ENCODE measurements at places on chromosomes 2 and 18. TPM values are rescaled to one million over a fixed set of nuclear protein-coding genes. Genes with fewer than 3 reads are reported as not detected.

SEPTIN10 gene
- total RNA-seq, result 69.1 TPM

SERPINB13 gene
- total RNA-seq, result 0.27 TPM

LHCGR gene
- total RNA-seq, result not detected

UPP2 gene
- not detected for total RNA-seq

RELCH gene
- 33.6 TPM for total RNA-seq

ARHGAP28 gene
- 161 TPM for total RNA-seq

CROCC2 gene
- 0.32 TPM for total RNA-seq

GRCh38 chr2:158546412-158547144, 89.8 kb downstream of the PKP4 start:
- DNase-seq, result no peak
- H3K27me3 ChIP-seq, result no peaks in the 10 kb centered on the region
- H3K36me3 ChIP-seq, result peaks cover 8% of the 10 kb centered on the region
- no peak overlapping the region for H3K4me3 ChIP-seq

- H3K4me1 ChIP-seq, result no peaks in the 10 kb centered on the region
- H3K27ac ChIP-seq, result no peak overlapping the region
- peaks cover 10% of the 10 kb centered on the region for H3K36me3 ChIP-seq
Observed at GRCh38 chr2:173271135-173271534, 83.5 kb upstream of the CDCA7 start.

DNA sequence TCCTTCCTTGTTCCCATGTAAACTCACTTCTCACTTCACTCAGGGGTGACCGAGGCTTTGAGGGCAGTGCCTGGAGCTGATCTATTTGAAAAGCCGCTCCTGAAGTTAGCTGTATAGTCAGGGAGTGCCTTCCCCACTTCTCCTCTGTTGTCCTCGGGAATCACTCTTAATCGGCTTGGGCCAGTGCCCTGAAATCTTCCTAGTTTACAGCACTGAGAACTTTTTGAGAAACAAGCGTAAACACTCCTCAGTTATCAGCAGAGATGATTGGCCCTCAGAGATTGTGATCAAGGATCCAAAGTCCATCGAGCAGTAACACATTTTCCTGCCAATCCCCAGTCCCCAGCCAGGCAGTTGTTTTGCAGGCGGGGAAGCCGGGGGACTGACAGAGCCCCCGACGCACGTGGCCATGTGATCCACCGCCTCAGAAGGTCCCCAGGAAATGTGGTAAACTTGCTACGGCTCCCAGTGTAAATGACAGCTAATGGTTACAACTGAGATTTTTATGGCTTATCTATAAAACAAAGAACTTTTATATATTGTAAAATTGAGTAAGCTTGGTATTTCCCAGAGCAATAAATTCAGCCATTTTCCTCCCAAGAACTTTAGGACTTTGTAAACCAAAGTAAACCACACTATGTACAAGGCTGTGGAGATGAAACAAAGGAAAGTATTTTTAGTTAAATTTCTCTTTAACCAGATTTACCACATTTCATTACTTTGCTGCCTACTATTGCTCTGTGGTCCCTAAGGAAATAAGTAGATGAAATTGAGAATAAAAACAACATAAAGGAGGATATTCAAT, 53.5 kb downstream of the C18orf63 start:
- DNase-seq, result no peak
- H3K4me1 ChIP-seq, result peaks cover 6% of the 10 kb centered on the region
- H3K27me3 ChIP-seq, result peaks cover 15% of the 10 kb centered on the region
- H3K4me3 ChIP-seq, result no peak overlapping the region
- no peaks in the 10 kb centered on the region for H3K36me3 ChIP-seq

- no peaks in the 10 kb centered on the region for H3K36me3 ChIP-seq
- no peak for DNase-seq
- H3K4me1 ChIP-seq, result peaks cover 34% of the 10 kb centered on the region
- peak overlapping the region; percentile 90 for H3K27ac ChIP-seq
Observed at GRCh38 chr2:20222014-20222768, 2.7 kb downstream of the SDC1 start.

DNA sequence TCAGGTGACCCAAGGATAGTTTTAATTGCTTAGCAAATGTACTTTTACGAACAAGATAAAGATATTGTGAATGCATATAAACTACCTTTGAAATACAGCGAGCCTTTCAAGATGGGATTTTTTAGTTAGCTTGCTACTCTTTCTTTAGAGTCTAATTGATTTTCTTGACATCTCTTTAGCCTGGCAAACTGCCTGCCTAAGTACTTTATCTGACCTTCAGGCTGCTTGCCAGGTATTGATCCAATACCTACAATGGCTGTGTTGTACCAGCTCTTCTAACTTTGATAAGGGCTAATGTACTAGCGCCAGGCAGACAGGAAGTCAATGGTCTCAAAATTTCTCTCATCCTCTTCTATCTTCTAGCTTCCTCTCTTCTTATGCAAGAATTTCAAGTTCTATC, 414.4 kb upstream of the ACVR2A start:
- H3K4me1 ChIP-seq, result no peaks in the 10 kb centered on the region
- H3K36me3 ChIP-seq, result no peaks in the 10 kb centered on the region
- H3K27ac ChIP-seq, result no peak overlapping the region
- H3K27me3 ChIP-seq, result no peaks in the 10 kb centered on the region

- no peak overlapping the region for H3K4me3 ChIP-seq
- H3K4me1 ChIP-seq, result no peaks in the 10 kb centered on the region
- no peak for DNase-seq
- no peak overlapping the region for H3K27ac ChIP-seq
Observed at GRCh38 chr18:56658261-56658660, 7.1 kb downstream of the WDR7 start.

DNA sequence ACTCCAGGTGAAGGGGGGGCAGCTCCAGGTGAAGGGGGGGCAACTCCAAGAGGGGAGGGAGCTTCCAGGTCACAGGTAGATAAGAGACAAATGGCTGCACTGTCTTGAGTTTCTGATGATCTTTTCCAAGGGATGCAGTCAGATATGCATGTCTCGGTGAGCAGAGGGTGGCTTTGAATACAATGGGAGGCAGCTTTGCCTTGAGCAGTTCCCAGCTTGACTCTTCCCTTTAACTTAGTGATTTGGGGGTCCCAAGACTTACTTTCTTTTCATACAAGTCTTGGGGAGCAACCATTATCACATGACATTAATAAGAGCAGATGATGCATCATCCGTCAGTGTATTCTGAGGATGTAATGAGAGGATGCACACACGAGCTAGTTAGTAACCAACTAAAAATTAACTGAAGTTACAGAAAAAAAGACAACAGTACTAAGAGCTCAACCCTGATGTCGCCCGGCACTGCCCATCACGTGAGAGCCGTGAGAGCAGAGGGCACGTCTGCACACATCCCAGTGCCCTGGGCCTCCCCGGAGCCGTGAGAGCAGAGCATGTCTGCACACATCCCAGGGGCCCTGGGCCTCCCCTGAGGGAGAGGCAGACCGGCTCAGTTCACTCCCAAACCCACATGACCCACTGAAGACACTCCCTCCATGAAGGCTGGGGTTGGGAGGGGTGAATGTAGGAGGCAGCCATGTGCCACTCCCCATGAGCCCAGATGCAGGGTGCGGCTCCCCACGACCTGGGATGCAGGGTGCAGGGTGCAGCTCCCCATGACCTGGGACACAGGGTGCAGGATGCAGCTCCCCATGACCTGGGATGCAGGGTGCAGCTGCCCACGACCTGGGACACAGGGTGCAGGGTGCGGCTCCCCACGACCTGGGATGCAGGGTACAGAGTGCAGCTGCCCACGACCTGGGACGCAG, 39.4 kb downstream of the PXDN start:
- no peaks in the 10 kb centered on the region for H3K27me3 ChIP-seq
- peak overlapping the region; percentile 12 for H3K4me3 ChIP-seq
- H3K27ac ChIP-seq, result peak overlapping the region; percentile 50
- peaks cover 38% of the 10 kb centered on the region for H3K4me1 ChIP-seq

- H3K27me3 ChIP-seq, result peaks cover 19% of the 10 kb centered on the region
- H3K36me3 ChIP-seq, result no peaks in the 10 kb centered on the region
- no peak overlapping the region for H3K27ac ChIP-seq
- H3K4me3 ChIP-seq, result no peak overlapping the region
- H3K4me1 ChIP-seq, result no peaks in the 10 kb centered on the region
Observed at GRCh38 chr2:233342301-233342700, 12.0 kb upstream of the DGKD start.

DNA sequence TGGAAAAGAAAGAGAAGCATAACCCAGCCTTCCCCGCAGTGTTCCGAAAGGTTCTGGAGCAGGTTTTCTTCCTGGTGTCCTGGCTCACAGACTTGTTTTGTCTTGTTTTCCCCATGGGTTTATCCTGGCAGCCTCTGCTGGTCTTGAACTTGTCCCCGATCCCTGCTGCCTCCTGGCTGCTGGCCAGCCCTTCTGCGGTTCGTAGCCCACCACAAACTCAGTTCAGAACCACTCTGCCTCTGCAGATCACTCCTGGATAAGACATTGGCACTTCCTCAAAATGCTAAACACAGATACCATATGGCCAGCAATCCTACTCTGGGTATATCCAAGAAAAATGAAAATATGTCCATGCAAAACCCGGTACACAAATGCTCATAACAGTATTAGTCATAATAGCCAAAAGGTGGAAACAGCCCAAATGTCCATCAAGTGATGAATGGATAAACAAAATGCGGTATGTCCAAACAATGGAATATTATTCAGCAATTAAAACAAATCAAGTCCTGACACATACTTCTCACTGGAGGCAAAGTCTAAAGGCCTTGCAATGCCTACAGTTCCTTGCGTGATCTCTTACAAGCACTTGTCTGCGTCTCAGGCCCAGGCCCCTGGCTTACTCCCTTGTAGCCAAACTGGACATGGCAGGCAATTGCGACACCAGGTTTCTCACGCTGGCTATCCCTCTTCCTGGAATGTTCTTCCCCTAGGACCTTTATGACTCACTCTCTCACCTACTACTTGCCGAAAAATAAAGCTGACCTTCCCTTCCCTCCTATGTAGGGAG, 28.0 kb upstream of the ARHGEF4 start:
- H3K4me3 ChIP-seq, result no peak overlapping the region
- no peaks in the 10 kb centered on the region for H3K4me1 ChIP-seq
- H3K27ac ChIP-seq, result no peak overlapping the region
- no peaks in the 10 kb centered on the region for H3K36me3 ChIP-seq
- DNase-seq, result no peak

DNA sequence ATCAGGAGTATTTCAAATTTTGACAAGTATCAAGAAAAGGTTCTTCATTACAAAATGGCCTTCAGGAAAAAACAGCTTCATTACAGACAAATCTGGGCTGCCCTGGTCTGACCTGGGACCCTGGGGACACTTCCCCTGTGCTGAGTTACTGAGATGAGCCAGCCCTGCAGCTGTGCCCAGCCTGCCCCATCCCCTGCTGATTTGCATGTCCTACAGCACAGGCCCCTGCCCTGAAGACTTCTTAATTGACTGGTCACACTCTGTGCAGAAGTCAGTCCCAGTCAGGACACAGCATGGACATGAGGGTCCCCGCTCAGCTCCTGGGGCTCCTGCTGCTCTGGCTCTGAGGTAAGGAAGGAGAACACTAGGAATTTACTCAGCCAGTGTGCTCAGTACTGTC, 235.1 kb downstream of the ANKRD36B start:
- H3K4me3 ChIP-seq, result no peak overlapping the region
- H3K27me3 ChIP-seq, result peaks cover 18% of the 10 kb centered on the region
- DNase-seq, result no peak

- H3K27me3 ChIP-seq, result no peaks in the 10 kb centered on the region
- no peak overlapping the region for H3K4me3 ChIP-seq
- no peak overlapping the region for H3K27ac ChIP-seq
- no peaks in the 10 kb centered on the region for H3K36me3 ChIP-seq
Observed at GRCh38 chr2:157150747-157151146, 106.8 kb upstream of the GALNT5 start.

- H3K27ac ChIP-seq, result no peak overlapping the region
- no peaks in the 10 kb centered on the region for H3K27me3 ChIP-seq
- H3K4me3 ChIP-seq, result no peak overlapping the region
- H3K4me1 ChIP-seq, result peaks cover 2% of the 10 kb centered on the region
Observed at GRCh38 chr2:25284756-25285155, 57.0 kb downstream of the DNMT3A start.

DNA sequence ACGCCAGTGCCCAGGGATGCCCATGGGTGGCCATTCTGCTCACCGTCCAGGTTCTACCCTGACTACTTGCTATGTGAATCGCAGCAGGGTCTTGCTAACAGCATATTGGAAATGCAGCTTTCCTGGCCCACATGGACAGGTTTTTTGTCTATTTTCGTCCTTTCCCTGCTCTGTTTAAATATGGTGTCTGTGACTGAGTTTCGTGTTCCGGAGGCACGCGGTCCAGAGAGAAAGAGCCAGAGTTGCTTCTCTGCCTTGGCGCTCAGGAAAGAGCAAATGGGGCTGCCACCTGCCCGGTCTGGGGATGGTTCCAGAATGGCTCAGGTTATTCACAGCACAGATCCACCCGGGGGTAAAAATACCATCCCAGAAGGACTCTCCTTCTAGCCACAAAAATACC, 456.2 kb downstream of the BCL11A start:
- no peak overlapping the region for H3K27ac ChIP-seq
- DNase-seq, result no peak

DNA sequence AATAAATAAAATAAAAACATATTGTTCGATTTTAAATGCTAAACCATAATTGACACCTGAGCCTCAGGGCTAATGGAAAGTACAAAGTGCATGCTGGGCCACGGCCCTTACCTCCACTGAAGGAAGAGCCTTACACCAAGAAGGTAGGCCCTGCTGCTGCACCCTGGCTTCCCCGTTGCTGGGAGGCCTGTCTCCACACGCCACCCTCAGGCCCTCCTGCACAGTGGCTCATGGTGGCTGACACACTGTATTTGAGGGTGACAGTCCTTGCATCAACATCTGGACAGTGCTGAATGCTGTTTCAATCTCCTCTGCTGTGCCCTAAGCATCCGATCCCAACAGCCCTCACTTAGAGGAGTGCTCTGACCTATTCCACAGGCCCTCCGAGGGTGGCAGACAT, 39.3 kb upstream of the EDAR start:
- H3K4me1 ChIP-seq, result peaks cover 25% of the 10 kb centered on the region
- H3K27ac ChIP-seq, result no peak overlapping the region
- peaks cover under 1% of the 10 kb centered on the region for H3K36me3 ChIP-seq
- H3K4me3 ChIP-seq, result no peak overlapping the region

- no peak overlapping the region for H3K4me3 ChIP-seq
- no peaks in the 10 kb centered on the region for H3K27me3 ChIP-seq
- no peak for DNase-seq
- H3K36me3 ChIP-seq, result no peaks in the 10 kb centered on the region
Observed at GRCh38 chr2:217471319-217471718, 531.5 kb downstream of the TNS1 start.

DNA sequence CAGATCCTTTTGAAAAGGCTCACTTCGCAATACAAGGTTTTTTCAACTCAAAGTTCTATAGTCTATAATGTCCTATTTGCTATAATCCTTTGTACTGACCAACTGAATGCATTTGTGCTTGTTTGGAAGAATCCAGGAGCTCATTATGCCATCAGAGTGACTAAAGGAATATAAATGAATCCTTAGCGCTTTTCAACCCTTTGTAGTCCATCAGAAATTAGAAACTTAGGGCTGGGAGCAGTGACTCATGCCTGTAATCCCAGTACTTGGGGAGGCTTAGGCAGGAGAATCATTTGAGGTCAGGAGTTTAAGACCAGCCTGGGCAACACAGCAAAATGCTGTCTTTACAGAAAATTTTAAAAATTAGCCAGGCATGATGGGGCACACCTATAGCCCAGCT, 330.2 kb upstream of the CHAC2 start:
- H3K27me3 ChIP-seq, result peaks cover 4% of the 10 kb centered on the region
- no peaks in the 10 kb centered on the region for H3K4me1 ChIP-seq
- no peak overlapping the region for H3K4me3 ChIP-seq
- DNase-seq, result no peak
- H3K36me3 ChIP-seq, result no peaks in the 10 kb centered on the region
